Sciatic nerve (tissue), 2 donors: ENCODE measurements at places on chromosomes 4 and X.

DNA sequence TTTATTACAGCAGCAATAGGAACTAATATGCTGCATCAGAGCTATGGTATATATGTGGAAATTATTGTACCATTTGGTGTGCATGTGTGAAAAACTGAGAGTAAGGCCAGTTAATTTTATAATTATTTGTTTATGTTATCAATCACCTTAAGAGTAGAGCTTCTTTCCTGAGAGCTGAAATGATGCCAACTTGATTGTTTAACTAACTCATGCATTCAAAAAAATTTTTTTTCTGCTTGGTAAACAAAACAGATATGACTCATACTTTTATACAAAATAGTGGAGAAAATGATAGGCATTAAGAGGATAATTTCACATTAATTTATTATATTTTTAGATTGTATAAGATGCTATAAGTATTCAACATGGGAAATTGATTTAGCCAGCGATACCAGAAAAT lies 622.7 kb downstream of the RAPGEF2 start:
- DNase-seq: no peak

DNA sequence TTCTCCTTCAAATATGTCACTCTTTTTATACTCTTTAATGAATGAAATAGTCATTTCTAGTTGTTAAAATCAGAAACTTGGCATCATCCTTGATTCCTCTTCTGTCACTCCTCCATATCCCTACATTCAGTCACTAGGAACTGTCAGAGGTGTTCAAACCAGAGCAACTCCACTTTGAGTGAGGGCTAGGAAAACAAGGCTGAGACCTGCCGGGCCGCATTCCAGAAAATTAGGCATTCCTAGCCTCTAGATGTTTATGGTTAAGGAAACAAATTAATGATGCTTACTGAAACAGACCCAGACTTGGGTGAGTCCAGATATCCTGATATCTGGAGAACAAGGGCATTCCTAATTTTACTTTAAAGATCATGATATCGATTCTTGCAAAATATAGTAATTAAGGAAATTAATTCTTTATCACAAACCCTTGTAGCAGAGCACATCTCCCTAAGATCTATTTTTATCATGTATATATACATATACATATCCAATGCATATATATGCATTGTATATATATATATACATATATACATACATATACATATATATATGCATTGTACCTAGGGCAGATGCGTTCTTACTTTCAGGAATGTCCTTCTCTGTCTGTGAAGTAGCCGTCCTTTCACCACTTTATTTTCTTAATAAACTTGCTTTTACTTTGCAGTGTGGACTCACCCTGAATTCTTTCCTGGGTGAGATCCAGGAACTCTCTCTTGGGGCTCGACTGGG lies 98.4 kb upstream of the GC start:
- no peak for DNase-seq

DNA sequence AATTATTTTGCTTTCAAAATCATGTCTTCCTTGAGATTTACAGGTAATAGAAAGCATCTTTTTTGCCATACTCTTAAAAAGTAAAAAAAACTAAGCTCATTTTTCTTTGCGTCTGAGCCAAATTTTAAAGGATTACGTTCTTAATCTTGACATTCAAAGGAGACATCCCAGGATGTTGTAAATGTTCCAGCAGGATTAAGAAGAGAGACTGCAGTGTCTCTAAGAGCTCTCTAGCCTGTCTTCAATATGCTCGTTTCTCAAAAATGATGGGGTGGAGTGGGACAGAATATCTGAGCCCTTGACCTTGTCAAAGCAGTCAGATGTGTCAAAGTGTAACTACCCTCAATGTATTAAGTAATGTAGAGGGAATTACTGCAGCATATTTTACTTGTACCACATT lies 363.3 kb downstream of the PCDH7 start:
- DNase-seq: no peak

GRCh38 chr4:130053723-130054122 lies 957.8 kb downstream of the C4orf33 start:
- no peak for DNase-seq

GRCh38 chrX:68503836-68504636 lies 5.2 kb downstream of the YIPF6 start:
- no peak for DNase-seq

GRCh38 chrX:38595801-38596200 lies 34.5 kb downstream of the TSPAN7 start:
- DNase-seq: no peak

GRCh38 chr4:6941796-6942195 lies 32.2 kb downstream of the TBC1D14 start:
- no peak for DNase-seq

DNA sequence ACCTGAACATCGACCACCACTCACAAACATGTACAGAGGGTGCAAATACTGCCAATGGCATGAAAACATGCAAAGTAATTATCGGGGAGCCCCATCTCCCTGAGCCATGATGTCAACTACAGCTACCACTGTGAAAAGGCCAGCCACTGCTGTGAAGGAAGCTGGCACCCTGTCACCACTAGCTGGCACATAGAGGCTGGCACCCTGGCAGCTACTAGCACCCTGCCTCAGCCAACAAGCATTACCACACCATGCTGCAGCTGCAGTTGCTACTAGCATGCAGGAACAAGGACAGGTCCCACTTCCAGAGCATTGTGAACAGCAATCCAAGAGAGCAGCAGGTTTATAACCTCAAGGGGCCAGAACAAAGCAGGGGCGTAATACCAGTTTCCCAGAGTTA lies 81.4 kb downstream of the PRR32 start:
- no peak for DNase-seq

GRCh38 chr4:105666693-105667092 lies 41.8 kb downstream of the INTS12 start:
- no peak for DNase-seq

DNA sequence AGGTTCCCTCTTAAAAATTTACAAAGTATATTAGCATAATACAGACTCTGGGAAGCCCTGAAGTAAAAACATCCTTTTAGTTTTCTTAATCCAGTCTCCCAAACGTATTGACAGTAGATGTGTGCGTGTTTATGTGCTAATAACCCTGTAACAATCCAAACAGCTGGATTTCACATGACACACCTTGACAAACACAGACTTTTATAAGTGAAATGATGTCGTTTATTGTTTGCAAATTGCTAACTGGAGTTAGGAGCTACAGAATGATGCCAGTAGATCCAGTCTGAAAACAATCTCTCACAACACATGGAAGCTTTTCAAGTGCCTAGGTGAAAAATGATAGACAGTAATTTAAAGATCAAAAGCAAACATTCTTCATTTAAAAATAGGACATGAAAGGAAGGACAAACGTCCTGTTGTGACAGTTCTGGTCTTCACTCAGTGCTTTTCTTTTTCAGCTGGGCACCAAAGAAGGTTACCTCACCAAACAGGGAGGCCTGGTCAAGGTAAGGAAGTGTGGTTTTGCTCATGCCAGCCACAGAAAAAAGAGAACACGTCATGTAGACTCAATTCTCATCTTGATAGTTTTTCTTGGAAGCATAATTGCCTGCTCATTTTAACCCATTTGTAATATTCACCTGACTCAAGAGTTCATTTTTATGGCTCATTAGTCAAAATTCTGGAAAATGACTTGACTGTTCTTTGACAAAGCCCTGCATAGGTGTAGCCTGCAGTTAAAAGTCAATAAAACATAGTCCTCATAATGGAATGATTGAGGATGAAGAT lies 32.9 kb downstream of the LAMTOR3 start:
- no peak for DNase-seq

DNA sequence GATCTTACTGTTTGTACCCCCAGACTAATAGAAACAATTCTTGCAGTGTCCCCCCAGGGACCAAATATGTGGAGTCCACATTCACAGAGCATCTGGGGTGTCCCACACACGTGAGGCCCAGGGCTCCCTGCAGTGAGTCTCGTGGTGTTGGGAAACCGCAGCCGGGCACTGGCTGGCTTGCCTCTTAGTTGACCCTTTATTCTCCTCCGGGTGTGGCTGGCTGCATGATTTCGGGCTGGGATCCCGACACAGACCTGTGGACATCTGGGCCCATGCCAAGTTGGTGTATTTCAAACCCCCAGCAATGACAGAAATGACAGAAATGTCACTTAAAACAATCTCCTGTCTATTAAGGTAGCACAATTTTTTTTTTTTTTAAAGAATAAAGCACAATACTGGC lies 15.6 kb upstream of the CLDN24 start:
- DNase-seq: no peak

- no peak for DNase-seq
These were observed 371.8 kb downstream of the ADGRL3 start for GRCh38 chr4:61571761-61572559.

- no peak for DNase-seq
These were observed 77.4 kb downstream of the PLAC1 start for GRCh38 chrX:134580907-134581306.

GRCh38 chr4:185470501-185471195 lies 885 bp downstream of the CCDC110 start:
- DNase-seq: peak; percentile 83

DNA sequence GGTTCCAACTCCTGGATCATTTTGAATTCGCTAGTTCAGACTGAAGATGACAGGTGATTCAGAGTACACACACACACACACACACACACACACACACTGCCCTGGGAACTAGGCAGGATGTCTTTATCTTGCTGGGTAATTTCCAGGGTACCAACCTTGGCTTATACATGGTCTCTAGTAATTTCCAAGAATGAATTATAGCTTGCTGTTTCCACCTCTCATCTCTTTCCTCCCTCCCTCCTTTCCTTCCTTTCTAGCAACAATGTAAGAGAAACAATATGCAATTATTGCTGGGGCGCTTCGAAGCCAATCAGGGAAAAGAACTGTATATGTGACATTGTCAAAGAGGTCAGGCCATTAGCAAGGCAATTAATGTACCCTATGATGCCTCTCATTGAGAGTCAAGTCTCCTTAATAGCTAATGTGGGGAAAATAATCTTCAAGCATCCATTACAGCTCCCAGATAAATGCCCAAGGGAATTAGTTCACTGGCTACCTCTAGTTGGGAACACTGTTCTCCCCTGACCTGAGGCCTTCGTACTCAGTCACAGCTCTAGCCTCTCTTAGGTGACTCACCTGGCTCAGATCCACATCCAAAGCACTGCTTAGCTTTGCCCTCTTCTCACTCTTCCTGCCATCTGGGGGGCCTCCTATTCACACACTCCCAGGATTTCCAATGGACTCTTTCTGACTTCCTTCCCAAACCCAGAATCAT lies 311.5 kb downstream of the PPP1R2C start:
- no peak for DNase-seq

DNA sequence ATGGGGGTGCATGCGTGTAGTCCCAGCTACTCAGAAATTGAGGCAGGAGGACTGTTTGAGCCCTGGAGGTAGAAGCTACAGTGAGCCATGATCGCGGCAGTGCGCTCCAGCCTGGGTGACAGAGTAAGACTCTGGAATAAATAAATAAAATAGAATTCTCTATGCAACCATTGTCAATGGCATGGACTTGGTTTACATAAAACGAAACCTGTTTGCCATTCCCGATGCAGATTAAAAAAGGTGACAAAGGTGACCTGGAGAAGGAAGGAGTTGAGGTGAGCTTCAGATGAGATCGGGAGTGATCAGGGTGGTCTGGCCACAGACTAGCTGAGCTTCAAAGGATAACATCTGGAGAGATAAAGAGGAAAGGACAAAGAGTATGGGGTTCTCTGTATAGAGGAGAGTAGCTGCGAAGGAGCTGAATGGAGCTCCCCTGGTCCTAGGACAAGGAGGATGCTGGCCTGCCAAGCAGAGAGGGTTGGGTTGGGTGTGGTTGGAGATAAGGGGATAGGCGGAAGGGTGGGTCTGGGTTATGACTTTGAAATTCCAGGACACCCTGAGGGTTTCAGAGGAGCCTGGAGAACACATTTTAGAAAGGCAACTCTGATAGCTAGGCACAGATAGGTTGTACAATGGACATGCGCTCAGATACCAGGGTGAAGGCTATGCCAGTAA lies 98.6 kb downstream of the RBM47 start:
- no peak for DNase-seq

DNA sequence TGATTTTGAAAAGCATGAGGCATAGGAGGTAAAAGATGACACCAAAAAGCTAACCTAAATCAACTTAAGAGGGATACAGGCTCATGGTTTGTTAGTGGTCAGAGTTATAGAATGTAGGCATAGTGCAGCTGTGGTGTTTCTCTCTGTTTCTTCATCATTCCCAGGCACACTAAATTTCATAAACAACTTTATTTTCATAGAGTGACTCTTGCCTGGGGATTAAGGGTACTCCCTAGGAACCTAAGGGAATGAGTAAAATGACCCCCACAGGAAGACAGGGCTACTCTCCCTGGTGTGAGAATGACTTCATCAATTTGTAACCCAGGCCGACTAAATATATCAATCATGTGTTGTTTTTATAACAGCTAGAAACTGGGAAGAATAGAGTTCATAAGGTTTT lies 11.1 kb downstream of the FABP2 start:
- DNase-seq: no peak

DNA sequence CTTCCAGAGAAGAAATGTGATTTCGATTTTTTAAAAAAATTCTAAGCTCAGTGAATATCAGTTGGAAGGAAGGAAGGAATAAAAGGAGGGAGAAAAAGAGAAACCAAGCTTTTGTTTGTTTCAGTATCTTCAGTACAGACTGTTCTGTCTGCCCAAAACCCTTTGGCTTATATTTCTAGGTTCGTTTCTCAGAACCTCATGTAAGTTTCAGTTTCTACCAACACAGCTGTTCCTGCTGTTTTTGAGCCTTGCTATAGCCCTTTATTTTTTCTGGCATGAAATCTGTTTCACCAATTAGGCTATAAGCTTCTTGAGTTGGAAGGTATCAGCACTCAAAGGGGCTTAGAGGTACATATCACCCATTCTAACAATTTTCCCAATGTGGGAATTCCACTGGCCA lies 157.9 kb downstream of the GBA3 start:
- no peak for DNase-seq

DNA sequence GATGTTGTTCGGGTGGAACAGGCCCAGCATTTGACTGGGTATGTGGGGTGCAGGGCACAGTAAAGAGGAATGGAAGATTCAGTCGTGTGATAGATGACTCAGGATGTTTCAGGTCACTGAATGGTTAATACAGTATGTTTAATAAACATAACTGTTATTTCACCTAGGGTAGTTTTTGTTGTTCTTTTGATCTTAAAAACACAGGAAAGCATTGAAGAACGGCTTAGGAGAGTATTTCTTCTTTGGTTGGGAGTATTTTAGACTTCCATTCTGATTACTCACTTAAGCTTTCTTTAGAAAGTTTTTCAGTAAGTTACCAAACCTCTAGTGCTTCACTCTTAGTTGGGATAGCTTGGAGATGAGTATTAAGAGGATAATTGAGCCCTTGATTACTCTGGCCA lies 62.3 kb downstream of the STAG2 start:
- no peak for DNase-seq
